Renal cortical epithelial cell (primary cell): ENCODE measurements at places on chromosomes 5 and 9. TPM values are rescaled to one million over a fixed set of nuclear protein-coding genes. Genes with fewer than 3 reads are reported as not detected.

The ALDH1A1 gene
- total RNA-seq: 7.3 and 164 TPM in 2 replicates

The MAMDC2 gene
- 32.9 and 39.1 TPM in 2 replicates for total RNA-seq

The SLC25A2 gene
- total RNA-seq: 0.20 and 1.0 TPM in 2 replicates

The ZNF879 gene
- total RNA-seq: 2.8 and 4.8 TPM in 2 replicates

The OLFML2A gene
- total RNA-seq: 2.1 and 6.6 TPM in 2 replicates

The CDX1 gene
- total RNA-seq: not detected in 2 replicates

The ZNF608 gene
- 59.6 and 116 TPM in 2 replicates for total RNA-seq
